ENCODE measurements at places on chromosomes 13 and 19. TPM values are rescaled to one million over a fixed set of nuclear protein-coding genes. Genes with fewer than 3 reads are reported as not detected.
A peak's percentile ranks its signal among the peaks of the same experiment; 100 is the strongest.

The NXNL1 gene
- not detected for polyA plus RNA-seq

- peak; percentile 98 for DNase-seq
Measured at GRCh38 chr19:4539693-4540581, at the start of gene LRG1. TSS of gene LRG1 (minus strand) at chr19:4540036. CDS start at chr19:4540013, 23 bp downstream.

GRCh38 chr13:113929628-113930615 lies 44.0 kb downstream of the C13orf46 start:
- DNase-seq: no peak

The SULT2B1 gene
- polyA plus RNA-seq: 0.40 TPM

The PCDH9 gene
- polyA plus RNA-seq: not detected

The SMIM44 gene
- polyA plus RNA-seq: not detected

- peak; percentile 9 for DNase-seq
Measured at GRCh38 chr13:46736541-46737310, 60.2 kb downstream of the ESD start.

GRCh38 chr13:85266771-85267170 lies 532.4 kb downstream of the SLITRK6 start:
- no peak for DNase-seq

The PRTN3 gene
- not detected for polyA plus RNA-seq

GRCh38 chr13:36975172-36975571 lies 24.0 kb downstream of the ALG5 start:
- no peak for DNase-seq

DNA sequence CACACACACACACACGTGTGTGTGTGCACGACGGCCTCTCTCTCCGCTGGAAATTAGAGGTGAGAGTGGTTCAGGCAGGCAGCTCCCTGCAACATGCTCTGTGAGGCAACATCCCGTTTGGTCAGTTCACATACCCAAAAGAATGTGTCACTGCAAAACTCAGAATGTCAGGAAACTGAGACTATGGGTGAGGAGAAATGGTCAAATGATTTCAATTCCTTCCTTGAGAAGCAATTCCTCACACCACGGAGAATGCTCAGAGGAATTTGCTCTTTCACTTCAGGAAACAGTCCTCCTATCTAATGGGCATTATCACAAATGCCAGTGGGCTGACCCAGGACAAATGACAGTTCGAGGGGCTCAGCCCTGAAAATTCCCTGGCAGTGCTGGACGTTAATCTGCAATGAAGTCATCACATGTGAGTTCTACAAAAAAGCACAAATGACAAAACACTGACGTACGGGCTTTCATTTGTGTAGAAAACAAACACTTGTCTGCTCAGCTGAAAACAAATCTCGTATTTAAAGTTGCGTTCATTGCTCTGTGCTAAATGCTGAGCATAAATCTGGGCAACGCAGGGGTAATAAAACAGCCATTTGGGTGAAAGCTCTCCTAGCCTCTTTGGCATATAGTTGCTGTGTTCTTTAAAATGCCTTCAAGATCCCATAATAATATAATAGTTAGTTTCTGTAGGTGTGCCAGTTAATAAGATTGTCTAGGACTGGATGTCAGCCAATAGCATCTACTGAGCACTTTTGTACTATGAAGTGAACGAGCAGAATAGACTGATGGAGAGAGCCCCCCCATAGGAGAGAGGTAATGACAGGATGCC lies 18.6 kb upstream of the LATS2 start:
- peak; percentile 48 for DNase-seq

DNA sequence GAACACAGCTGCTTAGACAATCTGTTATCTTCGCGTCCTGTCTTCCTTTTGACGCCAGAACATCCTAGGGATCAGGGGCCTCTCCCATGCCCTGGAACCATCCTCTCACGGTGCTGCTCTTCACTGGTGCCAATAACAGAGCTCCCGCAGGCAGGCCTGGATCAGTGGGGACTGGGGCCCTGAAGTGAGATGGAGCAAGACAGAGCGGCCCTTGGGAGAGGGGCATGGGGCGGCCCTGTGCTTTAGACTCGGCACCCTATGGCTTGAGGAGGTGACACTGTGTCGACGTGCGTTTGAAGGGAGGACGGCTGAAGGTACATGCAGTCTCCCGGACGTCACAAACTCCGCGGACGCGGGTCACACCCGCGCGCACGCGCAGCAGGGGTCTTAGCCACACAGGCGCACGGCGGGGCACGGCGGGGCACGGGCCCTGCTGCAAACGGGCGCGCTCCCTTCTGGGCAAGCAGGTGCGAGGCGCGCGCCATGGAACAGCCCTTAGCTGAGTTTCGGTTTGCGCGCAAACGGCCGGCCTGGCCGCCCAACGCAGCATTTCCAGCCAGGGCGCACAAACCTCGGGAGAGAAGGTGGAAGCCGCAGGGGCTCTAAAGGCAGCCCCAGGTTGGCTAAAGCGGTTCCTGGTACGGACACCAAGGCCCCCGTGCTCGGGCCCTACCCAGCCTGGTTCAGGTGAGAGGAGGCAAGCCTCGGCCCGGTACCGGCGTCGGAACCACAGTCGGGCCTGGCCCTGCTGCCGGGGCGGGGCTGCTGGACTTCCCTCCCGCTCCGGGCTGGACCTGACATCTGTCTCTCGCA lies 16.5 kb upstream of the RNF17 start:
- DNase-seq: no peak

The SLC1A5 gene
- polyA plus RNA-seq: 46.5 TPM

The DLEU7 gene
- polyA plus RNA-seq: 16.1 TPM

DNA sequence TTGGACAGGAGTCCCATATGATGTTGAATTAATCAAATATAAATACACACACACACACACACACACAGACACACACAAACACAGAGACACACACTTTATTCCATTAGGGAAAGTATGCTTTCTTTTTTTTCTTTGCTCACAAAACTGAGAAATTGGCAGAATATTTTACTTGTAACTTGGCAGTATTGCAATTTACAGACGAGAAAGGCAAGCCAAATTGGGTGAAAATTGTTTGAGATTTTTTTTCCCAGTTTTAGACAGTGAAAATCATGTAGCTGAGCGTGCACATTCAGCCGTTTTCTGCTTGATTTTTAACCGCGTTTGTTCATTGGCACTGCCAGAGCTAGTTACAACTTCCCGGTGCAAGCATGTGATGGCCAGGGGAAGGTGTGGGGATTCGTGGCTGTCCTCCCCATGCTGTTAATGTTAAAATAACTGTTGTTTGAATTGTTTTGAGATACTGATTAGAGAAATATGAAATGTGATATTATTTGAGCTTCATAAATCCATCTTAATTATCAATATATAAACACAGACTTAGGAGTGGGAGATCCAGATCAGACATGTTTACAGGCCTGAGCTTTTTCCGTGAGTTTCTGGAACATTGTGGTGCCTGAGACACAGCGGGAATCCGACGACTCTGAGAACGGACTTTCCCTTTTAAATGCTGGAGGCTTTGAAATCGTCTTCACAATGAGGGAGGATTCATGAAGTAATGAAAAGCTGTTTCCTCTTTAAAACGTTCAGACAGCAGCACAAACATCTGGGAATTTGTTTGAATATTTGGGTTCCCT lies 125.5 kb downstream of the KCNRG start:
- peak; percentile 72 for DNase-seq

The LILRA6 gene
- 143 TPM for polyA plus RNA-seq

DNA sequence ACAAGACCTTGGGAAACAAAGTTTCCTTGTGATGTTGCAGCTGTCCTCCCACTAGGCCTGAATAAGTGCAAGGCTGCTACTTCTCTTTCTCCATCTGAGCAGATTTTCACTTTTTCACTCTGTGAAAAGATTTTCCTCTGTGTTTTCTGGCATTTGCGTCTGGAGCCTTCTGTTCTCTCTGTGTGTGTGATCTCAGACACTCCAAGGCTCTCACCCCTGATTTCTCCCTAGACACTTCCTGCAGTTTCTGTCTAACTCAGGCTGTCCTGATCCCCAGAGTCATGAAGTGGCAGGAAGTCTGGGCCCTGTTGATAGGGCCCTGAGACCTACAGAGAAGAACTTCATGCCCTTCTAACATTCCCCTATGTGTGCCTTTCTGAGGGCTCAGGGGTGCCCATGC lies 37.2 kb downstream of the SIGLEC7 start:
- DNase-seq: no peak

DNA sequence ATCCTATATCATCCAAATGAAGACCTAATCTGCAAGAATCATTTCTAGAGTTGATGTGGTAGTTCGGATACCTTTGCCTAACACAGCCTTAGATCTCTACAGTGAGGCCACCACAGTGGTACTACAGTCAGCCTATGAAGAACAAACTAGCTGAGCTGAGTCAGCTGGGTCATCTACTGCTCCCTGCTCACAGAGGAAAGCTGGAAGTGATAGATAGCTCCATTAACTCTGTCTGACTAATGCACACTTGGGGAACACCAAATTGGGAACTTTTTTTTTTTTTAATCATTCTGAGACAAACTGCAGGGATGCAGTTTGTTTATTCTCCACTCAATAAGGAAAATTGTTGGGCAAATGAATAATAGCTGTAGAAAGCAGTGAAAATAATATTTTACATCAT lies 1160.6 kb downstream of the PCDH9 start:
- DNase-seq: no peak

DNA sequence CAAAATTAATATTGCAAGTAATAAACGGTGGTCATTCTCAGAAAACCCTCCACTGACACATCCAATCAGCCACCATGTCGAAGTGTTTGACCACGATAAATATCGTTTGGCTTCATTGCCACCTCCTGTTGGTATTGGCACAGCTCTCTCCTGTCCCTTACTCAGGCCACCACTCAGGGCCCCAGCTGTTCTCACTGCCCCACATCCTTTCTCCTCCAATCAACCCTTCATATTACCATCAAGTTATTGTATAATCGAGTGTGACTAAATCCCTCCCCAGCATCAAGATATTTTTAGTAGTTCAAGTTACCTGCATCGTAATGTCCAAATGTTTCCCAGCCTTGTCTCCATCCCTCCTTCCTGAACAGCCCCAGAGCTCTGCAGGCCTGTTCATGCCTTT lies 50.4 kb downstream of the SACS start:
- DNase-seq: no peak

DNA sequence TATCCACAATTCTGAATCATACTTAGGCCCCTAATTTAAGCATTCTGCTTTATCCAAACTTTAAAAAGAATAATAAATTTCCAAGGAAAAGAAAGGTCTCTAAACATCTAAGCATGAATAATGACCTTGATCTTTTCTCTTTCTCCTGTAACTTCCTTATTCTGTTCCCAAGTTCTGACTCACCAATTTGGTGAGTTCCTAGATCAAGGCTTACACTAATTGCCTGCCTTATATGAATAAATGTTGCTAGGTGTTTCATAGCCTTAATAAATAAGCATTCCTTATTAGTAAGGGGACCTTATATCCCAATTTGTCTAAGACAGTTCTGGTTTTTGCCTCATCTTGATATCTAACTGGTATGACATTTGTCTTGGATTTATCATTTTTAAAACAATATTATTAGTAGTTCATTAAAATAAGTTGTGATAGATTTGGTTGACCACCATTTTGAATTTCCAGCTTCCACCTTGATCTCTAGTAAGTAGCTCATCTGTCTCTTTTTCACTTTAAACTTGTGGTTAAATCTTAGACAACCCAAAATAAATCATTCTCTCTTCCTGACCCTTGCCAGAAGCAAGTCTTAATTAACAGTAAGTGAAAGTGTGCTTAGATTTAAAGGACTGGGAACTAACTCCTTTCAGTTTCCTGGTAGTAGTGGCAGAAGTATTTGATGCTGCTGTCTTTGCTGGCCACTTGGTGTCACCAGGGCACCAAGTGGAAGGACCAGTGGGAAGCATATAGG lies 121.2 kb upstream of the MLNR start:
- peak; percentile 42 for DNase-seq

The NRTN gene
- 0.15 TPM for polyA plus RNA-seq

The KRTDAP gene
- not detected for polyA plus RNA-seq

DNA sequence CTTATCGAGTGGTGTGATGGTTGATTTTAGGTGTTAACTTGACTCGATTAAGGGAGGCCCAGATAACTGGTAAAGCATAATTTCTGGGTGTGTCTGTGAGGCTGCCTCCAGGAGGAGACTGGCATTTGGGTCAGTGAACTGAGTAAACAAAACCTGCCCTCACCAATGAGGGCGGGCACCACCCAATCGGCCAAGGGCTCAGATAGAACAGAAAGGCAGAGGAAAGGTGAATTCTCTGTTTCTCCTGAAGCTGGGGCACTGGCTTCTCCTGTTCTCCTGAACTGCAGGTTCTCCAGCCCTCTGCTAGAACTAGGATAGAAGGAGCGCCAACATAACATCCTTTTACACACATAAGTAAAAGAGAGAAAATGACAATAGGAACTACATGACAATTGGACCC lies 35.1 kb downstream of the ESD start:
- no peak for DNase-seq

DNA sequence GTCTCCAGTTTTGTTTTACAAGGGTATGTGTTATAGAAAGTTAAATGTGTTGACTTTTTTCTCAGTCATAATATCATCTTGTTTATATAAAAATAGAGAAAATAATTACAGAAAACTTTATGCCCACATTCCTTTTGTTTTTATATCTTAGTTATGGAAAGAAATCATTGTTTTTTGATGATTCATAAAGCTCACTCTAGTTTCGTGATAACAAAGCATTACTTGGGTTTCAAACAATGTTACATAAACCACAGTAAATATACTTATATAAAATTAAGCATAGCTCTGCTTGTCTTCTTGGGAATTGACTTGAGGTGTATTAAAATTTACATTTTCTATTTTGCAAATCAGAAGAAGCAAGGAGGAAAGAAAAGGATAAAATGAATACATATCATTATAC lies 111.8 kb downstream of the SGCG start:
- DNase-seq: no peak

DNA sequence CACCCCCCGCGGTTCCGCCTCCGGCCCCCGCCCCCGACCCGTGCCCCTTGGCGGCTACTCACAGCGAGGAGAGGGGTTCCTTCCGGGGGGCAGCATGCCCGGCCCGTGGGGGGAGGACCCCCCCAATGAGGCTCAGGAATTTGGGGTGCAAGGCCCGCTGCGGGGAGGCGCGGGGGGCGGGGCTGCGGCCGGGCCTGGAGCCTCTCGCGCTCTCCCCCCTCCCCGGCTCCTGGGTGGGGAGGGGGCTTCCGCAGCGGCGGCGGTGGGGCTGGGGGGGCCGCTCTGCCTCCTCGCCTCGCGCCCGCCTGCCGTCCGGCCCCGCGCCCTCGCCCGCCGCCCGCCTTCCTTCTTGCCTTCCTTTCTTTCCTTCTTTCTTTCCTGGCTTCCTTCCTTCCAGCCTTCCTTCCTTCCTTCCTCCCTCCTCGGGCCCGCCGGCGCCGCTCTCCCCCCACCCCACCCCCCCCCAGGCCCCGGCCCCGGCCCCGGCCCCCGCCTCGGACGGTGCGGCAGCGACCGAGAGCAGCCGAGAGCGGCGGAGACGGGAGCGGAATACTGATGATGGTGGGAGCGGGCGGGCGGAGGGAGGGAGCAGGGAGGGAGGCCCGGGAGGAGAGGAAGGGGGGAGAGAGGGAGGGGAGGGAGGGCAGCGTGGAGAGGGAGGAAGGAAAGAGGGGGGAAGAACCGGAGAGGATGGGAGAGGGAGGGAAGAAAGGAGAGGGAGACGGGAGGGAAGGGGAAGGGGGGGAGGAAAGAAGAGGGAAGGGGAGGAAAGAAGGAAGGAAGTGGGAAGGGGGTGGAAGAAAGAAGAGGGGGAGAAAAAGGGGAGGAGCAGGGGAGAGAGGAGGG lies at the start of gene LRRC4B:
LRRC4B (minus strand) TSS at position 554 of the 846 bp plus-strand sequence. CDS start 19,597 bp downstream, outside the sequence.
- DNase-seq: no peak

The CYP2S1 gene
- polyA plus RNA-seq: 10.3 TPM

- no peak for DNase-seq
Measured at GRCh38 chr19:51565583-51565982, 5.5 kb upstream of the ZNF175 start.

- no peak for DNase-seq
Measured at GRCh38 chr13:106101201-106101600, 434.3 kb downstream of the EFNB2 start.

All from CD14-positive monocyte (primary cell).